ENCODE measurements at places on chromosomes 12 and 14.

DNA sequence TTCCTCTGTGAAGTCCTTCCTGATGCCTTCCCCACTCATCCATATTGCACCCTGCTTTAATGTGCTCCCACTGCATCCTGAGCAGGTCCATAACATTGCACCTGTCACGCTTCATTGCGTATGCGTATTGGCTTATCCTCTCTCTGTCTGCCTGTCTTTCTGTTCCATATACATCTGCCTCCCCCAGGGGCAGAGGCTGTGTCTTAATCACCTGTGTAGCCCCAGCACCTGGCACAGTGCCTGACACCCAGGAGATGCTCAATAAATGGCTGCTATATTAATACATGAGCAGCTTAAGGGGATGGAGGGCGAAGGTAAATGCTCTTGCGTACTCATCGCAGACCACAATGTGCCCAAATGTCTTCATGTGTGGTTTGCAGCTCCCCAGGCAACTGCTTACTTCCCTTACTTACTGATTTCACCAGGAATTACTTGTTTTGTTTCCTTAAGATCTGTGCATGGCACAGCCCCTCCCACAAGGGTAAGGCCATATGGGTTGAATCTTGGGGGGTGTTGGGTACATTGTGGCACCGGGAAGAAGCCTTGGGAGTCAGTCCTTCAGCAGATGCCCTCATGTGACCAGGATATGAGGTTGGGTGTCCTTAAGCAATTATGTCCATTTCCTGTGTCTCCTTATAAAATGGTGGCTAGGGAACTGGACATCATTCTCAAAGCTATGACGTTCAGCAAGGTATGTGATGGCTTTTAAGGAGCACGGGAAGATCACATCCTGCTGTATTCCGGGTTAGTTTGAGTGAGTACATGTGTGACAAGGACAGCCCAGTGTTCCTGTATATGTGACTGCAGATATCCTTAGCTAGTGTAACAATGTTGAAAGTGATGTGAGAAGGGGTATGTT, 848 bp upstream of the CPNE6 start:
- DNase-seq: no peak

DNA sequence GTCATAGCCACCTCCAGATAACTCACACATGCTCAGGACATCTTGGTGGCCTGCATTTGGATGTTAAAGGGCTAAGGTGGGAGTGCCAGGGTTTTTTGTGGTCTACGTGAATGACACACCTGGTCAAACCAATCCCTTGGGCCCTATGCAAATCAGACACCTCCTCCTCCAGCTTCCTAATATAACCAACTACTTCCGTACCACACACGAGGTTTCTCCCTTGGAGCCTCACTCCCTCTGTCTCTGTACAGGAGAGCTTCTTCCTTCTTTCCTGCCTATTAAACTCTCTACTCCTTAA, 19.6 kb downstream of the APOBEC1 start:
- no peak for DNase-seq

DNA sequence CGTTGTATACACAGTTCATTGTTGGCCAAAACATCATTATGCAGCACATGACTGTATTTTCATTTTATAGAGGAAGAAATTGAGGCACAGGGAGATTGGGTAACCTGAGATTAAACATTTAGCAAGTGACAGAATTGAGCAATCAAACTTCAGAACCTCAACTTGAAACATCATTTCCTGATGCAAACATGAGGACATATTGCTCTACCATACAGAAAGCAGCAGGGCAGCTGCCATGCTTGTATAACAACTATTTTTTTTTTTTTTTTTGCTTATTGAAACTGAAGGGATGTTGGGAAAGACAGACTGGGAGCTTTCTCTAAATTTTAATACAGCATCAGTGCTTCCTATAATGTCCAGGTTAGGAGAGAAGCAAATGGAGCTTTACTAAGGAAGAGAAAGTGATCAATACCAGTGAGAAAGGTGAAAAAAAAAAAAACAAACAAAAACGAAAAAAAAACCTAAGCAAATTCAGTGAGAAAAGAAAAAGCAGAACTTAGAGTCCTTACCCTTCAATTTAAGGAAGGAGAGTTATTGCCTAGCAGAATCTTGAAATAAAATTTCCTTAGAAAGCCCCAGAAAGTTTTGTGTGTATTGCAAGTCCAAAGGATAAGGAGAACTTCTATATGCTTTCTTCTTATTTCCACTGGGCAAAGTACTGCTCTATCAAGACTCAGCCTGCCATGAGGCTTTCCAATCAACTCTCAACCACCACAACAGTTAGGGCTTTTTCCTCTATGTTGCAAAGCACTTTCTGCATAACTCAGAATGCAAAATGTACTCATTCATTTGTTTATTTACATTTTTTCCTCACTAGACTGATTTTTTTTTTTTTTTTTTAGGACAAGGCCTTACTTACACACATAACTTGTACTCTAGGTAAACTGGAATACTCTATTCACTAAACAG, 21.6 kb downstream of the BTG1 start:
- DNase-seq: no peak

DNA sequence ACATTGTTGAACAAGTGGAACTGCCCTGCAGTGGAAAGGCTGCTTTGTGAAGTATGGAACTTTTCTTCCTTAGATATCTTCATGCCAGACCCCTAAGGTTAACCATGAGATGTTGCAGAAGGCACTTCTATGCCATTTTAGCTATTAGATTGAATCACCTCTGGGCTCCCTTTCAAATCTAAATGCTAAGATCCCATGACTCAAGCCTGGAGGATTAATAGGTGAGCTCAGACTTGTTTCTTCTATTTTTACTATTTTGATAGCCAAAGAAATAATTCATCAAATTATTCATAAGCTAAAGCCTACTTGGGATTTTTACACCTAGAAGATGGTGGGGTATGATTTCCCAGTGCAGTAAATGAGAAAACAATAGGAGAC, 64.3 kb downstream of the DAD1 start:
- no peak for DNase-seq

GRCh38 chr14:95763875-95764274, 50.0 kb upstream of the TCL1A start:
- no peak for DNase-seq
